ENCODE measurements at places on chromosomes 2 and 18.

GRCh38 chr2:46353509-46353908 is 56.3 kb downstream of the EPAS1 start:
- no peak for DNase-seq

DNA sequence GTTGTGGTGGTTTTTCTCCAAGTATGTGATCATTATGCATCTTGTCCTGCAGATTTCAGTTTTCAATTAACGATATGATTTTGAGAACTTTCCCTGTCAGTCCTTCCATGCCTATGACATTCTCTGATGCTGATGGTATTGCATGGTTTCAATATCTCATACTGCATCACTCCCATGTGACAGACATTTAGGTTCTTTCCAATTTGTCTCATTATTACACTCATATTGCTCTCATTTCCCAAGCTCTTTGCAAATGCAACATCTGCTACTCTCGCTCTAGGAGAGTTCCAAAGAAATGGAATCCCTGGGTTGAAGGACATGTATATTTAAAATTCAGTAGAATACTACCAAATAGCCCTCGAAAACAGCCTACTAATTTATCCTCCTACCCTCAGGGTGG is 125.5 kb downstream of the MARCHF4 start:
- no peak for DNase-seq

- peak; percentile 25 for DNase-seq
Observed at GRCh38 chr2:55049043-55049820, 1.0 kb downstream of the RTN4 start.

DNA sequence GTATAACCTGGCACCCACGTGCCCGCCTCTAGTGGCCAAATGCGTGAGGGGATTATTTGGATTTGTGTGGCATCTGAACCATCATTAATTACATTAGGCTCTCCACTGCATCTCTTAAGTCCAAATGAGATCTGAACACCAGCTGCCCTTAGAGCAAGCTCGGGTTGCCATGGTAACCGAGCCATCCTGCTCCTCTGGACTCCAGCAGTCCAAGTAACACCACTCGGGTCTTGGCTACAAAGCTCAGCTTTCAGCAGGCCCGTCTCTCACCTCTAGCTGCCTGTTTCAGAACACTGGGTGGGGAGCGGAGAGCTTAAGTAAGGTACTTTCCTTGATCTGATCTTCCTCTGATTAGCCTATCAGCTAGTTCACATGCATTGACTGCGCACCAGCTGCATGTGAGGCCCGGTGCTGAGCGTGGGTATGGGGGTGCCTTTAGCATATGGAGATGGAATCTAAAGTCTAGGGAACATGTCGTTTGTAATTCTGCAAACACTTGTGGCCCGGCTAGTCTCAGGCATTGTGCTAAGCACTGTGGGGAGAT is 14.1 kb upstream of the CYS1 start:
- DNase-seq: no peak

DNA sequence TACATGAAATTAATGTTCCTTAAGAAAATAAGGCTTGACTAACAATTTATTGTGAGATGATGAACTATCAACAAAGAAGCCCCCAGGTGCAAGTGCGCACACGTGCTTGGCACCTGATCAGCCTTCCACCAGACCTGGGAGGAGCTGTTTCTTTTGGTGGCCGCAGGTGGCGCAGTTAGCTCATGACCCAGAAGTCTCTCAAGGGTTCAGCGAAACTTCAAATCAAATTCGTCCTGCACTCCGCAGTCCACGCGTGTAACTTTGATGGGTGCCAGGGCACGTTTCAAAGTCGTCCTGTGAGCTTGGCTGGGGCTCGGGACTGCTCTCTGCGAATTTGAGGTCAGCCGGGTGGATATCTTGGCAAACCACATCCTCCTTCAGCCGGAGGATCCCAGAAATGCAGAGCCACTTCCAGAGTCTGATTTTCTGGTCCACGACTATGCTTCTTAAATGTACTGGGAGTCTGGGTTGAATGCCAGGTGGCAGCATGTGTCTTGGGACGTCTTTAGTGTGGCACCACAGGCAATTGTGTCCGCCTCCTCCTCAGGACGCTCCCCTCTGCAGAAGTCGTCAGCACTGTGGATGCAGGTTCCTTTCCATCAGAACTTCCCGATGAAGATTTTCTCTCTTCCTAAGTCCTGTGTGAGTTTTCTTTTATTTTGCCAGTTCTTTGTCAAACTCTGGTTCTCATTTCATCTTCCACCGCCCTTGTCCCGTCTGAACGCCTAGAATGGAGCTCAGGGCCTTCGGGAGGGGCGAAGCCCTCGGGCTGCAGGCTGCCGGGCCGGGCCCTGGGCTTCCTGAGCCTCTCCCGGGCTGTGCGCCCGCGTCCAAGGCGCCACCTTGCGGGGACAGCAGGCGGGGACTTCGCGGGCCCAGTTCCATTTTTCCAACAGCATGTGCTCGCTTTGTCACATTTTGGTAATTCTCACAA is 61.3 kb upstream of the RAPGEF4 start:
- DNase-seq: peak; percentile 8

- no peak for DNase-seq
Observed at GRCh38 chr18:62438018-62438329, 84.9 kb upstream of the ZCCHC2 start.

DNA sequence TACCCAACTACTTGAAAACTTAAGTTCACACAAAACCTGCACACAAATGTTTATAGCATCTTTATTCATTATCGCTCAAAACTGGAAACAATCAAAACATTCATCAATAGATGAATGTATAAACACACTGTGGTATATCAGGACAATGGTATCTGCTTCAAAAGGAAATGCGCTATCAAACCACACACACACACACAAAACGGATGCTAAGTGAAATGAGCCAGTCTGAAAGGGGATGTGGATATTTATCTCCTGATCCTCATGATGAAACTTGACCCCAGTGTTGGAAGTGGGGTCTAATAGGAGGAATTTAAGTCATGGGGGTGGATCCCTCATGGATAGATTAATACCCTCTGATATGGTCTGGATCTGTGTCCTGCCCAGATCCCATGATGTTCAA is 22.0 kb downstream of the PDCL3 start:
- no peak for DNase-seq

DNA sequence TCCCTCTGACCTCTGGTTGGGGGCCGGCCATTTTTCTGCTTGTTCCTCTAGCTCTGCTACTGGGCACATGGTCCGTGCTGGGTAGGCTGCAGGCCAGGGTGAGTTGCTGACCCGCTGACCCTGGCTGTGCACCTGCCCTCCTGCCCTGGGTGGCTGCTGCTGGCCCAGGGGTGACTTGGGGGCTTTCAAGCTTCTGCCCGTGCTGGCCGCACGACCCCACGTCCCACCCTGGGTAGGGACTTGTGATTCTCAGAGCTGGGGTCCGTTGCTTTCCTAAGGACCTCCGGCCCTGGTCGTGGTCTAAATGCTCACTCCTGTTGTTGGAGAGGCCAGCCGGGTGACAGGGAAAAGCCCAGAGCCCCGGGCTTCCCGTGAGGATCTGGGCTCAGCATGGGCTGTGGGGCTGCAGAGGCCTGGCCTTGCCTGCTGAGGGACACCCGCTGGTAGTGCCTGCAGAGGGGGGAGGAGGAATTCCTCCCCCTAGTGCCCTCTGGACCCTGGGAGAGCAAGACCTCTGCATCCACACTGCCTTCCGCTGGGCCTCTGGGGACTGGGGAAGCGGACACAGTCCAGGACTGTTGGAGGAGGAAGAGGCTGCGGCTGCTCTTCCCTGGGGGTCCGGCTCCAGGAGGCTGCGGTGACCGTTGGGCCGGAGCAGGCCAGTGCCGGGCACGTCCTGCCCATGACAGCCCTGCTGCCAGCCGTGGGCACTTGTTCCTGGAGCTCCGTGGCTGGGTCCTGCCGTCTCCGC is 6.3 kb upstream of the GAL3ST2 start:
- no peak for DNase-seq

- DNase-seq: no peak
Observed at GRCh38 chr2:71474116-71474743, 20.9 kb downstream of the DYSF start.

GRCh38 chr2:235343869-235344268 is 150.0 kb upstream of the AGAP1 start:
- no peak for DNase-seq

- DNase-seq: no peak
Observed at GRCh38 chr2:48414640-48414979, 115.3 kb upstream of the STON1 start.

GRCh38 chr2:154140249-154141025 is 268.7 kb downstream of the GALNT13 start:
- no peak for DNase-seq

DNA sequence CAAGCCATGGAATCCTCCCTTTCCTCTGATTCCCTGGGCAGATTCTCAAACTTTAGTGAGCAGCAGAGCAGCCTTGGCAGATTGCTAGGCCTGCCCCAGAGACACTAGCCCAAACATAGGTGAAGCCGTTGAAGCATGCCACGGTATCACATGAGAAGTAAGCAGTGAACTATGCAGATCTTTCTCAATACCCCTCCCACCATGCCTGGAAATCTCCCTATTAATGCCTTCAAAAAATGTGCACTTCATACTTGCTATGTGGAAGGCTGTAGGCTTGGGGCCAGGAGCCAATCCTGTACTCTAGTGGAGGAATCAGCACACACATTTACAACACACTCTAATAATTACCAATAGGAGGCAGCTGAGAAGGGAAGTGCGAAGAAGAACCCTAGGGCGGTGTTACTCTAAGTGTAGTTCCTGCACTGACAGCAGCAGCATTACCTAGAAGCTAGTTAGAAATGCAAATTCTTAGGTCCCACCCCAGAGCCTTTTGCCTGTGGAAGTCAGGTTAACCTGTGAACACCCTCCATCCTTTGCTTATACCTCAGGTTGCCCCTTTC is 305.1 kb upstream of the SPRED2 start:
- DNase-seq: no peak

GRCh38 chr2:36376319-36376765 is 20.8 kb downstream of the CRIM1 start:
- DNase-seq: no peak

- DNase-seq: no peak
Observed at GRCh38 chr18:30328839-30329238, 713.7 kb downstream of the DSC3 start.

DNA sequence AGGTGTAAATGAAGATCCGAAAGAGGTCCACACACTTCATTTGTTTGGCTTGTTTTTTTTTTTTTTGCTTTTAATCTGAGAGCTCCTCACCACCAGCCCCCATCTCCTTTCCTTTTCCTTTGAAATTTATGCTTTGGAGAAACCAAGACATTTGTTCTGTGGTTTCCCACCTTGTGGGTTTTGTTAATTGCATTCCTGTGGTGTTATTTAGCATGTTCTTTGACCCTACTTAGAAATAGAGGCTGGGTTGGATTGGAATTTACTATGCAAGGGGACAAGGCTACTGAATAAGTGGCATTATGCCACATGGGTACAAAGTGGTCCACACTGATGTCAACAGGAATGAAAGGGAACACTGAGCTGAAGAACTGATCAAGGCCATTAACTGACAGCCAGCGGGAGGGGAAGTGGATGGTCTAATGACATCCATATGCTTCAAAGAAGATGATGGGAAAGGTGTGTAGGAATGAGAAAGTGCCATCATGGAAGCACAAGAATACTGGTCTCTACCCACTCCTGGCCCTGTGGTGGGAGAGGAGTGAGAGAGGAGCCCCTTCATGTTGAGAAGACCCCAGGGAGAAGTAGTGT is 8.9 kb downstream of the CCL20 start:
- DNase-seq: no peak

DNA sequence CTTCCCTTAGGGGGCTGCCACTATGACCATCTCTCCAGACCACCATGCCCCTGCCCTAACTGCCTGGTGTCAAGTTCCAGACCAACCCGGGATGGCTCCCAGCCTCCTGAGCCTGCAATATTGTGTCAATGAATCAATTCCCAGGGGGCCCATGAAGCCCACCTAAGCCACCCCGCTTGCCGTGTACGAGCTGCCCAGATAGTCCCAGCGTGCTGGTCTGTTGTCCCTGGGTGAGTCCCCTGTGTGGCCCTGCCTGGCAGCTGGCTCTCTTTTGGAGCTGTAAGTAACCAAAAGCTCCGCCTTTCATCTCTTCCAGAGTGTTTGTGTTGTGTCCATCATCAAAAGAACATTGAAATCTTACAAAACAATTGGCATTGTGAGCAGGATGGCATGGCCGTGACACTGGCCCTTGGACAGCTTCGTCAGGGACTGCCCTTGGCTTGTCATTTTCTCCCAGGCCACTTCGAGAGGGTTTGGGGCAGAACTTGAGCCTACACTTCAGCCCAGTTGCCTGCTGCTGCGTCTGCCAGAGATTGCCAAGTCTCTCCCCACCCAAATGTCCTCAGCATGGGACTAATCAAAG is 11.3 kb upstream of the MAL start:
- DNase-seq: no peak

- no peak for DNase-seq
Observed at GRCh38 chr2:46270384-46270783, 26.8 kb upstream of the EPAS1 start.

DNA sequence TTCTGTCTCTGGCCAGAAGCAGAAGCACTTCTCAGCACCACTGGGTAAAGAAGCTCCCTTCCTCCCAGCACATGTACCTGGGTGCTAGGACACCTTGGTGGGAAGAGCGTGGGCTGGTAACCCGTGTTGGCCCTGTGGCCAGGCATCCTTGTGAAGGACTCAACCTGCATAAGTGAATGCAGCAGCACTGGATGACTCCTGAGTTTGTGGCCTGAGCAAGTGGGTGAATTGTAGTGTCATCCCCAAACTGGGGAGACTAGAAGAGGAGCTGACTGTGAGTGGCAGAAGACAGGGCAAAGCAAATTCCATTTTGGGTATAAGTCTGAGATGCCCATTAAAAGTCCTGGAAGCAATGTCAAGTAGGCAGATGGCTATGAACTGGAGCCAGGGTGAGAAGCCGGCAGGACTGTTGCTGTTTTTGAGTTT is 63.4 kb downstream of the STAT1 start:
- DNase-seq: no peak

GRCh38 chr2:151260573-151261230 is 961 bp downstream of the RBM43 start:
- no peak for DNase-seq

- no peak for DNase-seq
Observed at GRCh38 chr2:107025869-107026380, 140.0 kb upstream of the ST6GAL2 start.

DNA sequence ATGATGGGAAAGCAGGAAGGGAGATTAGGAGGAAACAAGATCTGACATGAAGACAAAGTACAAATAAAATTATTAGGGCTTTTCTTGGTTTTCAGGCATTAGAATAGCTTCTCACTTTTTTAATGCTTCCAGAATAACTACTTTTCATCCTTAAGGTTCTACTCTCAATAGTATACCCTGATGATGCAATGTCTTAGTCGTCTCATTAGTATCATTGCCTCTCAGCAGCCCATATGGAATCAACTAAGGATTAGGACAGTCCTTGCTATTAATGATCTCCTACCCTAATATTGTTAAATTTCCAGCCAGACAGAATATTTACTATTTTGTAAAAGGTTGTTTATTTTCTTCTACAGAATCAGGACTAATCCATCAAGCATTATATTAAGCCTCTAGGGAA is 55.9 kb downstream of the RELCH start:
- DNase-seq: no peak

- DNase-seq: no peak
Observed at GRCh38 chr18:50218432-50219197, 23.7 kb upstream of the MYO5B start.

GRCh38 chr18:69265656-69266055 is 135.0 kb upstream of the DOK6 start:
- no peak for DNase-seq
